ENCODE measurements at places on chromosomes 16 and 17. TPM values are rescaled to one million over a fixed set of nuclear protein-coding genes. Genes with fewer than 3 reads are reported as not detected.

GAST gene
- total RNA-seq, result not detected

DNAAF1 gene
- not detected for total RNA-seq

UTS2R gene
- not detected for total RNA-seq

RNU2-1 gene
- total RNA-seq, result 6,244 TPM

CEMP1 gene
- total RNA-seq, result 0.44 TPM

KRTAP4-5 gene
- total RNA-seq, result not detected

CBX8 gene
- 6.3 TPM for total RNA-seq

LRRC37A2 gene
- 9.6 TPM for total RNA-seq

IL17C gene
- not detected for total RNA-seq

CRYBA1 gene
- not detected for total RNA-seq

APOH gene
- total RNA-seq, result not detected

CLEC3A gene
- total RNA-seq, result not detected

DOC2B gene
- 6.6 TPM for total RNA-seq

GLTPD2 gene
- not detected for total RNA-seq

TMEM97 gene
- total RNA-seq, result 30.3 TPM

SEBOX gene
- not detected for total RNA-seq
